GM06990 (cell line): ENCODE measurements at places on chromosomes 7 and 10.

- DNase-seq, result no peak
Observed at GRCh38 chr7:94056796-94057207, 52.6 kb upstream of the BET1 start.

DNA sequence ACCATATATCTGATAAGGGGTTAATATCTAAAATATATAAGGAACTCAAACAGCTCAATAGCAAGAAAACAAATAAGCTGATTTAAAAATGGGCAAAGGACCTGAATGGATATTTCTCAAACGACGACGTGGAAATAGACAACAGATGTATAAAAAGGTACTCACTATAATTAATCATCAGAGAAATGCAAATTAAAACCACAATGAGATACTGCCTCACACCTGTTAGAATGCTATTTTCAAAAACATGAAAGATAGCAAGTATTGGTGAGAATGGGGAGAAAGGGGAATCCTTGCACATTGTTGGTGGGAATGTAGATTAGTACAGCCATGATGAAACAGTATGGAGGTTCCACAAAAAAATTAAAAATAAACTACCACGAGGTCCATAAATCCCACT lies 163.2 kb downstream of the DKK1 start:
- DNase-seq, result no peak

DNA sequence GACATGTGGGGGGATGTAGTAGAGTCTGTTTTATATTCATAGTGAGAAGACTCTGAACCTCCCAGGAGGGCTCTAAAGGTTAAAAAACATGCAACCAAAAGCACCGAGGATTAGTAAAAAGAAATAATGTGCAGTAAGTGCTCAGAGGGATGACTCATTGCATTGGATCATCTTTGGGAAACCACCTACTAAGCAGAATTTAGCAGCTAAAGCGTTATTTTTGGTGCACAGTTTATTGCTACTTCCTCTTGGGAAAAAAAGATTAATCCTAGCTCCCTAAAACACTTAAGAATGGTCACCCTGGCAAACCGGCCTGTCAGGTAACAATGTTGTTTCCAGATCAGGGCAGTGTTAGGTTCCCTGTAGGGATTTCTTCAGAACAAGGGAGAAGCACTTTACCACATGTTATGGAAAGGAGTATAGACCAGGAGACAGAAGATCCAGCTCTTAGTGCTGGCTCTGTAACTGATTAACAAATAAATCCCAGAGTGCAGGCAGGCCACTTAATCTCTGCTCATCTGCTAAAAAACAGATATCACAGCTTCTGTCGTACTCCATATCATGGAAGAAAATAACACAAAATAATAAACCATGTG lies 44.8 kb upstream of the FAM133B start:
- DNase-seq, result peak; percentile 65

DNA sequence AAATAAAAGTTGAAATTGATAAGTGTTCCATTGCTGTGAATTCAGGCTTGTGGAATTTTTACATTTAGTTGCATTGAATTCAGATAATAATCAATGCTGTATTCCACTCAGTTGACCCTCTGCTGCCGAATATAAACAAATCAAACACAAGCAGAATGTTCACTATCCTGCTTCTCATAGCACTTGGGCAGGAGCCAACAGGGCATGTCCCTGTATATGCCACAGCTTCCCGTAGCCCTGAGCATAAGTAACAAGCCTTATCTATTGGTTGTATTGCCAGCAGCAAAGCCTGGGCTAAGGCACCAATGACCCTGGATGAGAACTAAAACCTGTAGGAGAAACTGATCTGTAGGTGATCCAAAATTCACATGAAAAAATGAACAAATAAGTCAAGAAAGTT lies 145.9 kb downstream of the ARHGAP12 start:
- DNase-seq, result no peak
